ENCODE measurements at places on chromosomes 12 and 14.

DNA sequence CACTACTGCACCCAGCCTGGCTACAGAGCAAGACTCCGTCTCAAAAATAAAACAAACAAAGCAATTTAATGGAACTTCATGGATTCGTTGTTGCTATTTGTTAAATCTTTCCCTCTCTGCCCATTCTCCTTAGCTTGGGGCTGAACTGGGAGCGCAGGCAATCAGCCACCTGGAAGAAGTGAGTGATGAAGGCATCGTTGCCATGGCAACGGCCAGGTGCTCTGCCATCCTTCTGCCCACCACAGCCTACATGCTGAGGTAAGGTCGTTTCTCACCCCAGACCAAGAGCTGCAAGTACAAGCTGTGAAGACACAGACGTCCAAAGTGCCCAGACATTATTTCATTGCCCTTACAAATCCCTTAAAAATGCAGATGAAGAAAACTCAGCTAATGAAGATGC is 19.1 kb downstream of the AMDHD1 start:
- no peak overlapping the region for H3K4me3 ChIP-seq
- no peaks in the 10 kb centered on the region for H3K36me3 ChIP-seq
- no peak for DNase-seq
- H3K27me3 ChIP-seq, result no peaks in the 10 kb centered on the region
- H3K27ac ChIP-seq, result no peak overlapping the region

- no peaks in the 10 kb centered on the region for H3K36me3 ChIP-seq
- H3K4me3 ChIP-seq, result no peak overlapping the region
- DNase-seq, result no peak
- no peak overlapping the region for H3K27ac ChIP-seq
These were observed 260.9 kb downstream of the ITPR2 start for GRCh38 chr12:26572137-26572536.

DNA sequence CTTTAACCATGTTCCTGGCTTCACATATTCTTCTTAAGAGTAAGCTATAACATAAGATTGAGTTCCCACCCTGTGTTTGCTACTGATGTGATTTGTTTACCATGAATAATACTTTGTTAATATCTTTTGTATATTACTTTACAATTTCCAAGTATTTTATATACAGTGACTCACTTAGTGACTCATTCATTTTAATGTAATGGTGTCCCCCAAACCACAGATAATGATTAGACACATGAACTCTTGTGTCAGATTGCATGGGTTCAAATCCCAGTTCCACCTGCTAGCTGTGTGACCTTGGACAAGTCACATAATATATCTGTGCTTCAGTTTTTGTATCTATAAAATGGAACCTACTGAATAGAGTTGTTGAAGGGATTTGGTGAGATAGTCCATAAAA is 76.1 kb downstream of the MYF5 start:
- H3K36me3 ChIP-seq, result no peaks in the 10 kb centered on the region
- no peak overlapping the region for H3K27ac ChIP-seq
- no peak for DNase-seq
- peaks cover 38% of the 10 kb centered on the region for H3K4me1 ChIP-seq
- no peaks in the 10 kb centered on the region for H3K27me3 ChIP-seq

DNA sequence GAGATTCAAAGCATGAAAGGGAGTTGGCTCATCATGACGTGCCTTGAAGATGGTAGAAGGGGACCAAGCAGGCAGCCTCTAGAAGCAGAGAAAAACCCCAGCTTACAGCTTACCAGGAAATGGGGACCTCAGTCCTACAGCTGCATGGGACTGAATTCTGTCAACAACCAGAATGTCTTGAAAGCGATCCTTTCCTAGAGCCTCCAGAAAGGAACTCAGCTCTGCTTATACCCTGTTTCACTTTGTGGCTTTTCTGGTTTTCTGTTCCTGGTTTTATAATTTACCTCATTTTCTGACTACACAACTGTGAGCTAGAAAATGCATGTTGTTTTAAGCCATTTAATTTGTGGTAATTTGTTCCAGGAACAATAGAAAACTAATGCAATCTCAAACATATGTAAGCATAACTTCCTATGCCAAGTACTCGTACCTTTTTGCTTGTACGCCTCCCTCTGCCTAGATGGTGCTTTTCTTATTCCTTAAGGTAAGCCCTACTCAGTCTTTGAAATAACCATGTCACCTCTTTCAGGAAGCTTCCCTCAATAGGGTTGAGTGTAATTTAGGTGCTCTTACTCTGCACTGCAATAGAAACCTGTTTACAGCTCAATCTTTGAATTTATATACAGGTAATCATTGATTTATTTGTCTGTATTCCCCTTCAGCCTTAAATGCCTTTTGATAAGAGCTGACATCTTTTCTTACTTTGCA is 348.8 kb downstream of the TMEM117 start:
- DNase-seq, result no peak
- no peak overlapping the region for H3K27ac ChIP-seq
- no peak overlapping the region for H3K4me3 ChIP-seq
- H3K27me3 ChIP-seq, result no peaks in the 10 kb centered on the region
- no peaks in the 10 kb centered on the region for H3K4me1 ChIP-seq

- no peaks in the 10 kb centered on the region for H3K36me3 ChIP-seq
- H3K27ac ChIP-seq, result no peak overlapping the region
- H3K27me3 ChIP-seq, result peaks cover 81% of the 10 kb centered on the region
- no peak for DNase-seq
These were observed 319 bp downstream of the GALNT6 start for GRCh38 chr12:51390891-51391282.

GRCh38 chr14:80933686-80934085 is 7.9 kb downstream of the CEP128 start:
- H3K4me1 ChIP-seq, result peaks cover 5% of the 10 kb centered on the region
- DNase-seq, result no peak
- no peaks in the 10 kb centered on the region for H3K36me3 ChIP-seq
- no peak overlapping the region for H3K27ac ChIP-seq
- no peaks in the 10 kb centered on the region for H3K27me3 ChIP-seq

DNA sequence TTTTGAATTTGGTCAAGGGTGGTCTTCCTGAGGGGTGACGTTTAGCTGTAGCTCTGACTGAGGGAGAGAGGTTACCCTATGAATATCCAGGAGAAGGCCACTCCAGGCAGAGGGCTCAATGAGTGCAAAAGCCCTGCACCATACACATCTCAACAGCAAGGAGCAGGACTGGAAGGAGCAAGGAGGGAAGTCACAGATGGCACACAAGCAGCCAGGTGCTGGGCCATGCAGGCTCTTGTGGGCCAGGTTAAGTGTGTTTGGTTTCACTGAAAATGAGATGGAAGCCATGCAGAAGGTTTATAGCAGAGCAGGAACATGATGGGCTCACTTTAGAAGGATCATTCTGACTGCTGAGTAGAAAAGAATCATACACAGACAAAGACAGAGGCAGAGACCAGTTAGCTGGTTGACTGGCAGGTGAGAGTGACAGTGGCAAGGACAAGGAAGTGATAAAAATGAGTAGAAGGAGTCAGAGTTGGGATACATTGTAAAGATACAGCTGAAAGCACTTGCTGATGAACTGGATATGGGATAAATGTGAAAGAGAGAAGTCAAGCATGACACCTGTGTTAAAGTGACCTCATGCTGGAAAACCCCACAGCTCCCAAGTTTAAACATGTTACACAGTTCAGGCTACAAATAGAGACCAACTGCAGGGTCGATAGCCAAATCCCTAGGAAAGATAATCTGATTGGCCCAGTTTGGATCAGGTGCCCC is 81.2 kb downstream of the PRKD1 start:
- H3K4me1 ChIP-seq, result no peaks in the 10 kb centered on the region
- no peak overlapping the region for H3K4me3 ChIP-seq
- no peaks in the 10 kb centered on the region for H3K27me3 ChIP-seq
- no peak for DNase-seq

GRCh38 chr12:131478468-131478867 is 232.4 kb upstream of the SFSWAP start:
- no peaks in the 10 kb centered on the region for H3K27me3 ChIP-seq
- H3K4me1 ChIP-seq, result no peaks in the 10 kb centered on the region
- H3K27ac ChIP-seq, result no peak overlapping the region
- DNase-seq, result no peak
- H3K36me3 ChIP-seq, result no peaks in the 10 kb centered on the region
- no peak overlapping the region for H3K4me3 ChIP-seq

DNA sequence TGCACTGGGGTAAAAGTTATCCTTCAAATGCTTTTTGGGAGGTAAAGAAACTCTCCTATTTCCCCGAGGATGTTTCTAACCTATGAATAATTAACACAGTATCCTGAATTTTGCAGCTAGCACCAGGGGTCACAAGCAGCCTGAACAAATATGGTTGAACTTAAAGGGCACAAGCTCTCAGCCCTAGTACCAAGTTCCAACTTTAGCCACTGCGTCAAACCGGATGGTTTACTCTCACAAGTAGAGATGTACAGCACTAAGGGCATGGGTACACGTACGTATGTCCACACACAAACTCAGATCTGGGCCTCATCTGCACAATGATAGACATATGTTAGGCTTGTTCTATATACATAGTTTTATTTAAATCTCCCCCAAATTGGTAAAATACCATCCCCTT is 4.7 kb downstream of the CCDC88C start:
- no peak overlapping the region for H3K27ac ChIP-seq
- no peaks in the 10 kb centered on the region for H3K27me3 ChIP-seq
- no peak for DNase-seq

DNA sequence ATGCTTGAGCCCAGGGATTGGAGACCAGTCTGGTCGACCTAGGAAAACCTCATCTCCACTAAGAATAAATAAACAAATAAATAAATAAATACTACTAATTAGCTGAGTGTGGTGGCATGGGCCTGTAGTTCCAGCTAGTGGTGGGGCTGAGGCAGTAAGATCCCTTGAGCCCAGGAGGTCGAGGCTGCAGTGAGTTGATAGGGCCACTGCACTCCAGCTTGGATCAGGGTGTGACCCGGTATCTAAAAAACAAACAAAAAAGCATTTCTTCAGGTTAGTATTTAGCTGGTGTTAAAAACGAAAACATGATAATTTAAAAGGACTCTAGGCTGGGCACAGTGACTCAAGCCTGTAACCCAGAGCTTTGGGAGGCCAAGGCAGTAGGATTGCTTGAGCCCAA is 1.2 kb upstream of the FGD4 start:
- peaks cover 11% of the 10 kb centered on the region for H3K27me3 ChIP-seq
- H3K27ac ChIP-seq, result no peak overlapping the region
- no peak for DNase-seq
